ENCODE measurements at places on chromosomes 7 and 10.

- no peak for DNase-seq
Measured at GRCh38 chr7:34841326-34841725, 183.3 kb downstream of the NPSR1 start.

DNA sequence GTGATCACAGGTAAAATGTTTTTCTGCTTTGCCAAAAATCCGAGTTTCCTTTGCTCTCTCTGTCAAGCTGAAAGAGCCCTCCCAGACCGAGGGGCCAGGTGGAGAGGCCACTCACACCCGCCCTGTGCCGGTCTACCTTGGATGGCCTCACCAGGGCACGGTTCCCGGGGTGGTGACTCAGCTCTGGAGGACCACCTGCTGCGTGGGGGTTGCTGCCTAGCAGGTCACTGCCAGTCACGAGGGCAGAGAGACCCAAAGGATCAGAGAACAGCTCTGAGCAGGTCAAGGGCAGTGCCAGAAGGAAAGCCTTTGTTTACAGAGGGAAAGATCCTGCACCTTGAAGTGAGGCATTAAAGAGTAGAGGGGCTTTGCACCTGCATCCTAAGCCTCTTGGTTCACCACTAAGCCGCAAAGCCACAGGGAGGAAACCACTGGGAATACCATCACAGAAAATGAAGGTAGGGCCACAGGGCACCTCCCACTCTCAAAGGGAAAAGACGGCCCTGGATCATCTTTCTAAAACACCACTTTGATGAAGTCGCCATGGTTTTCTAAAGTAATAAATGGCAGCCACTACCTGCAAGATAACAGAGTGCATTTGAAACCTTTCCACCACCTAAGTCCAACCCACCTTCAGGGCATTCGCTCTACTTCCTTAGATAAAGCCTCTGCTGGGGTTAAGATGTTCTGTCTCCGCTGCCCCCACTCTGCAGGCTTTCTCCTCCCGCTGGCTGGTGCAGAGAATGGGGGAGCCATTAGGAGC, 160.3 kb upstream of the KLF14 start:
- DNase-seq, result no peak

DNA sequence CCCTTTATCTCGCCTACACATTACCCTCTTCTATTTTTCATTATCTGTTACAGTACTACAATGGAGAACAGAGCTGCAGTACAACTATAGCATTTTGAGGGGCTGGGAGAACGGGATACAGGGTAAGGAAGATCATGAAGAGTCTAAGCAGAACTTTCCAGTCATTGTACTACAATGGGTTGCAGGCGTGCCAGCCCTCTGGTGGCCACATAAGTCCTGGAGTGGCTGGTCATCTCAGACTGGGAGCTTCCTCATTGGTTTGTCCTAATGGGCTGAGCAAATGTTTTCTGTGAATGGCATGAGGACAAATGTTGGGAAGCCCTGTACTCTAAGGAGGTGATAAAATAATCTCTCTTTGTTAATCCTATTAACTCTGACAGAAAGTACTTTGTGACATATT, 33.0 kb downstream of the TMEM106B start:
- no peak for DNase-seq

- no peak for DNase-seq
Measured at GRCh38 chr7:44736896-44737295, 11.8 kb upstream of the ZMIZ2 start.

DNA sequence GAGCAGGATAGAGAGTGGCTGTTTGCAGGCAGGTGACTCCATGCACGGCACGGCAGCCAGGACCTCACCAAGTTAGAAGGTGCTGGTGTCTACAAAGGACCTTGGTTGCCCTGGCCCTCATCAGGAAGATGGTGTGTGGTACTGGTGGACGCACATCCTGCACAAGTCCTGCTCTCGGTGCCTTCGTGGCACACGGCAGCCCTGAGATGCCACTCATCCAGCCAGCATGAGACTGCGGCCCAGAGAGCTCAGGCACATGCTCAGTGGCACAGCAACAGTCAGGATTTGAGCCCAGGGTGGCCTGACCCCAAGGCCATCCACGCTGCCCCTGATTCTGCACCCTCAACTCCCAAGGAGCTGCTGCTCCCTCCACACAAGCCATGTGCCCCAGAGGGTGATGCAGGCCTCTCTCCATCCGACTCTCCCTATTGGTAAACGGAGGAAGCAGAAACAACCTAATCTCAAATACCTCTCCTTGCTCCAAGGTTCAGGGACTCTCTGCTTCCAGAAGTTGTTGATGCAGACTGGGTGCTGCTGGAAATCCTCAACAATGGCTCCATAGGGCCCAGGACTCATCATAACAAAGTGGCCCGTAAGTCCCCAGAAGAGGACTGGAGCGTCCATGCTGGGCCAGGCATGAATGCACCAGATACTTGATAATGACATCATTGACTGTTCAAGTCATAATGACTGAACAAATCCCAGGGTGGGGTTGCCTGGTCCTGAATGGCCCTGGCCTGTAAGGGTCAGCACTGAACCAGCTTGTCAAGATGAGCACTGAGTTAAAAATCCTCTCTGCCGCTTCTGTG, 93.6 kb downstream of the ARHGAP22 start:
- DNase-seq, result no peak

- DNase-seq, result no peak
Measured at GRCh38 chr7:71484380-71484779, 352.4 kb downstream of the GALNT17 start.

DNA sequence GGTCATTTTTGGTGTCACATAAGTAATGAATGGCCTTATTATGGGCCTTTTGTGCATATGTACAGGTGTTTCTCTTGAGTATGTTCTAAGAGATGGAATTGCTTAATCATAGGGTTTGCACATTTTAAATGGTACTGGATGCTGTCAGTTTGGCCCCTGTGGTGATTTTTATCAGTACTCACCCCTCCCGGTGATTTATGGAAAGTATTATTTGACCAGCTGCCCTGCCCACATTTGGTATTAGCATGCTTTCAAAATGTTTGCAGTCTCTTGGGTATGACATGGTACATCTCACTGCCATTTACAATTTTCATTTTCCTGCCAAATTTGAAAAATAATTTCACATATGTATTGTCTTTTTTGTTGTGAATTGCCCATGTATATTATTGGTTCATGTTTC, 427.7 kb downstream of the LRMDA start:
- DNase-seq, result no peak

GRCh38 chr7:31066516-31067130, 14.5 kb downstream of the ADCYAP1R1 start:
- DNase-seq, result no peak

GRCh38 chr10:108561649-108562048, 1361.7 kb downstream of the XPNPEP1 start:
- no peak for DNase-seq

DNA sequence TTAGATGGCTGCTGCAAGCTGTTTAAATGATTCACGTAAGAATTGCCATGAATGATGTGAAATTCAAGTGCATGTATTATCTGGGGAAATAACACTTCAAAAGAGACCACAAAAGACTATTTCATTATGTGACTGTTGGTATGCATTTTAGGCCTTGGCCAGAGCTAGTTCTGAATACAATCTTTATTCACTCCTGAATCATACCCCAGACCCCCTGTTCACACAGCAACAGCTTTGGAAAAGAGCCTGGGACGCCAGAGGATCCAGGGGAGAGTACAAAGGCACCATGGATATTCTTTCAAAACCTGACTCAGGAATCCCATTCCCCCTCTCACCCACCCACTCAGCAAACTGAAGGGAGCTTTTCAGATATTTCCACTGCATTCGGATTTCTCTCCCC, 377.1 kb upstream of the DPP6 start:
- no peak for DNase-seq

- DNase-seq, result peak; percentile 68
Measured at GRCh38 chr10:73096041-73096448, 621 bp downstream of the P4HA1 start.

DNA sequence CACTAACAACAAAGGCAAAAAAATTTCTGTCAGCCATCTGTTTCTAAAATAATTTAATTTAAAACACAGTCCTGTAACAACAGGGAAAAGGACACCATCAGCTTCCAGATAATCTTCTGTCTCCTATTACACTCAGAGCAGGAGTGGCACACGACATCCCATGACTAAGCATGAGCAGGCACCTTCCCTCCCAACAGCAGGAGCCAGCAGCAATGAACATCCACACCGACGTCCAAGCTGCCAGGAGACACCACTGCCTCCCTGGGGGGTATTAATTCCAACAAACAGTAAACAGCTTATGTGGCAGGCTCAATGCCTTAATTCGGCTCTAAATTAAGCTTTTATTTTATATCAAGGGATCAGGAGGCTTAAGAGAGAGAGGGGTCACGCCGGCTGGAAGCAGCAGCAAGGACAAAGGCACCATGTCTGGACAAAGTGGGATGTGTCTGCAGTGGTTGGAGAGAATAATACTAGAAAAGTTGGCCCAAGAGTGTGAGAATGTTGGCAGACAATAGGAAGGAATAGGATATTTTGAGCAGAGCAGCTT, 45.7 kb downstream of the KIAA1549 start:
- no peak for DNase-seq

GRCh38 chr10:76916536-76916935, 721.1 kb downstream of the KCNMA1 start:
- DNase-seq, result no peak

GRCh38 chr7:2353936-2354185, 766 bp upstream of the EIF3B start:
- DNase-seq, result peak; percentile 89

- DNase-seq, result no peak
Measured at GRCh38 chr10:61001731-61002122, 57.7 kb upstream of the RHOBTB1 start.

GRCh38 chr10:28581916-28582315, 49.0 kb downstream of the WAC start:
- no peak for DNase-seq

GRCh38 chr10:133364645-133365431, 7.0 kb upstream of the FUOM start:
- DNase-seq, result no peak

- DNase-seq, result no peak
Measured at GRCh38 chr7:48173756-48174382, 2.6 kb downstream of the ABCA13 start.

- no peak for DNase-seq
Measured at GRCh38 chr10:3538291-3538655, 246.7 kb downstream of the KLF6 start.

- DNase-seq, result no peak
Measured at GRCh38 chr7:112550468-112551060, 69.8 kb downstream of the LSMEM1 start.

GRCh38 chr7:101858437-101859385, 41.3 kb downstream of the CUX1 start:
- DNase-seq, result no peak

- no peak for DNase-seq
Measured at GRCh38 chr7:4268040-4268965, 413.8 kb upstream of the FOXK1 start.

DNA sequence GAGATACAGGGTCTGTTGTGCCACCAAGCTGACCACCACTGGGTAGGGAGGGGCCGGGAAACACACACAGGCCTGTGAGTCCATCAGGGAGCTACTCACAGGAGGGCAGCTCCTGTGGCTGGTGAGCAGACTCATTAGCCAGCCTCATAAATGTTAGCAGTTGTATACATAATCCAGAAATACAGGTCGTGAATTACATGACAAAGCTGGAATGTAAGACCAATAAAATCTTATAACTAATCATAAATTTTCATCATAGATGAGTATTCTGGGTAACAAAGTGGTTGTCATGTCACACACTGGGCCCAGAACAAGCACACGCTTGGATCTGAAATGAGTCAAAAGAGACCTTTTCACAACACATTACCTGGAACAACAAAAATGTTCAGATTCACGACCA, 642.6 kb upstream of the AUTS2 start:
- no peak for DNase-seq

DNA sequence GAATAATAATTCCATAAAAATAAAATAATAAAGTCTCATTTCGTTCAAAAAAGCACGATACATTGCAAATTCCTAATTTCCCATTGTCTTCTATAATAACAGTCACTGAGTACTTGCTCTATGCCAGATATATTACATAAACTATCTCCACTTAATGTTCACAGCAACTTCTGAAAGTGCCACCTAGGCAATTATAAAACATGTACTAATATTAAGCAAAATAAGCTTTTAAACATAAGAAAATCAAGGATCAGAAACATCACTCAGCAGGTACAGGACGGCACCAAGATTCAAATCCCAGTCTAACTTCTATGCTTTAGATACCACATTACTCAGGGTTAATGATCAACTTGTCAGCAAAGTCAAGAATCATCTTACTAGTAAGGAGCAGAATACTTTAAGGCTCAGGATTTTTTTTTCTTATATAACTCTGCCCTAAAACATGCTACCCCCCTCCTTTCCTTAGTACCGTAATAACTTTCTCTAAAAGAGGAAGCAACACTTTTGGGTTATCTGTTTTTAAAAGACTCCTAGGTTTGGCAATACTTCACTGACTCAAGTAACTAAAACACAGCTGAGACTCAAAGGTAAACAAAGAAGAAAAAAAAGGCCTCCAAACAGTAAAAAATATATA, 51.3 kb downstream of the USP6NL start:
- DNase-seq, result no peak

DNA sequence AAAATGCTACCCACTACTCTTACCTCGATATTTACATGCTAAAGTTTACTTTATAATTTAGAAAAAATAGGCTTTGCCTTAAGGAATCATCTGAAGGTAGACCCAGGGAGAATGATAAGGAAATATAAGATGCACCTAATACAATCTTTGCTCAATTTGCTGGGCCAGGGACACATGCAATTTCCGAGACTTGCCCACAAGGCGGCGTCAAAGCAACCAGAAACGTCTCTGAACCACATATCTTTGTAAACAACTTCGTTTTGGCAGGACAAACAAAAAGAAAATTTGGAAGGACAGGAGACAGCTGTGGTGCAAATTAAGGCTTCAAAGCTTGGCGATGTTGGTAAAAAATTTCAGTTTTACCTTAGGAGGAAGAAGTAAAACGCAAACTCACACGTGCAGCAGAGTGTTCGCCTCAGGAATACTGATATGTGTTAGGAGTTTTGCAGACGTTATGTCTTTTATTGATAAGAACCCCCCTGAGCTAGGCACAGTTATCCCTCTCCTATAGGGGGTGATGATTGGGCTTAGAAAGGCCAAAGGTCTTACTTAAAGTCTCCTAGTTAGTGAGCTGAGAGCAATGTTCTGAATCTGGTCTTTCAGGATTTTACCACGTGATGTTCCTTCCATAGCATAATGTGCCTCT, 134.3 kb downstream of the PRKCQ start:
- DNase-seq, result peak; percentile 48

DNA sequence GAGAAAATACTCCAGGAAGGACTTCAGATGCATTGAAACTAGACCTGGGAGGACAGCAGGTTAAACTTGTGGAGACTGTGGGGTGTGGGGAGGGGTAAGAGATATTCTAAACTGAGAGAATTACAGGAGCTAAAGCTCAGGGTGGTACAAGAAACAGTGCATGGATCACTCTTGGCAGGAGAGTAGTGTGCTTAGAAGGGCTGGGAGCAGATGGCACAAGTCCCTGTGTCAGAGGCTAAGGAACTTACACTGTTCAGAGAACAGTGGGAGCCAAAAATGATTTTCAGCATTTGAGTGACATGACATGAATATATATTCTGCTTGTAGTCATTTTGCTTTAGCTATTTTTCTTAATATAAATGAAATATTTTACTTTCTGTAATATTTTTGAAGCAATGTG, 36.0 kb upstream of the LAMB1 start:
- DNase-seq, result no peak

GRCh38 chr7:134669845-134670373, 23.3 kb downstream of the BPGM start:
- DNase-seq, result peak; percentile 85

- DNase-seq, result no peak
Measured at GRCh38 chr7:83337050-83337449, 174.4 kb upstream of the PCLO start.
